Uterus (tissue), 4 donors: ENCODE measurements at places on chromosomes 3 and 15.

- no peak for DNase-seq
Measured at GRCh38 chr15:81506071-81506470, 132.1 kb upstream of the TMC3 start.

DNA sequence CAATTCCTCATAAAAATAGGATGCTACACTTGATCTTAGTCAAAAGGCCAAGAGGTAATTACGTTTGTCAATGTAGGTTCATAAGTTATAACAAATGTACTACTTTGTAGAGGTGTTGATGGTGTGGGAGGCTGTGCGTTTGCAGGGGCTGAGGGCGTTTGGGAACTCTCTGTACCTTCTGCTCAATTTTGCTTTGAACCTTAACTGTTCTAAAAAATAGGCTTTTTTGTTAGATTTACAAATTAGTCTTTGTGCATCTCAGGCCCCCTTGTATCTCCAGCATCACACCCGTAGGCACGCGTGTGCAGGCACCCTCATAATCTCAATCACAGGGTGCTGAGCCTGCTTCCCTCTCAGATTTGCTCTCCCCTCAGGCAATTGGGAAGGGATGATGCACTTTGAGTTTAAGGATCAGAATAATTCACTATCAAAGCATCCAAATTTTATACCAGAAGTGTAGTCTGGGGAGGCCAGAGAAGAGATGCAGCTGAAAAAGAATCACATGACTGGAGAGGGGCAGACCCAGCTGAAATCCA lies 36.1 kb upstream of the STRIT1 start:
- DNase-seq: no peak

- DNase-seq: no peak
Measured at GRCh38 chr15:55993804-55994560, 570 bp upstream of the NEDD4 start.

- DNase-seq: no peak
Measured at GRCh38 chr3:2897821-2898220, 212.4 kb downstream of the IL5RA start.

- DNase-seq: no peak
Measured at GRCh38 chr3:80676866-80677265, 909.1 kb upstream of the ROBO1 start.
